ENCODE measurements at places on chromosomes 5 and 9.

GRCh38 chr5:90709323-90710155 lies 150.9 kb downstream of the ADGRV1 start:
- peak; percentile 1 for DNase-seq

DNA sequence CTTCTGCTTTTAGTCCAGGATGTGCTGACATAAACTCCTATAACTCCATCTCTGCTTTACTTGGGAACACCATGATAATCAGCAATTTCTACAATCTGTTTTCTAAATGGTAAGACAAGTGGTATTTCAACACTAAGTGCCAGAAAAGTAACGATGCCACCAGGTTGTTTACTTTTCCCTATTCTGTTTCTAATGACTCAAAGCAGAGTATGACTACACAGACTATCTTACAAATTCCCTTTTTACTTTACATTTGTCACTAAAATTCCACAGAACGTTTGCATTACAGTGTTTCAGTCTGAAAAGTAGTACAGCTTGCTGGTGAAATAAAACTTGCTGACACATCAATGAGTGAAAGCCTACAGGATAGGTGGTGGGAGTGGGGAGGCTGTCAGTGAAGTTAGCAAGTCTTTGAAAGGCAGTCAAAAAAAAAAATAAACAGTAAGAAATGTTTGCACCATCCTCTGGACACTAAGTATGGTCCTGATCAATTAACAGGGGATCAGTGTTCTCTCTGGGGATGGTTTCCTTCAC lies 186.5 kb downstream of the LURAP1L start:
- no peak for DNase-seq

DNA sequence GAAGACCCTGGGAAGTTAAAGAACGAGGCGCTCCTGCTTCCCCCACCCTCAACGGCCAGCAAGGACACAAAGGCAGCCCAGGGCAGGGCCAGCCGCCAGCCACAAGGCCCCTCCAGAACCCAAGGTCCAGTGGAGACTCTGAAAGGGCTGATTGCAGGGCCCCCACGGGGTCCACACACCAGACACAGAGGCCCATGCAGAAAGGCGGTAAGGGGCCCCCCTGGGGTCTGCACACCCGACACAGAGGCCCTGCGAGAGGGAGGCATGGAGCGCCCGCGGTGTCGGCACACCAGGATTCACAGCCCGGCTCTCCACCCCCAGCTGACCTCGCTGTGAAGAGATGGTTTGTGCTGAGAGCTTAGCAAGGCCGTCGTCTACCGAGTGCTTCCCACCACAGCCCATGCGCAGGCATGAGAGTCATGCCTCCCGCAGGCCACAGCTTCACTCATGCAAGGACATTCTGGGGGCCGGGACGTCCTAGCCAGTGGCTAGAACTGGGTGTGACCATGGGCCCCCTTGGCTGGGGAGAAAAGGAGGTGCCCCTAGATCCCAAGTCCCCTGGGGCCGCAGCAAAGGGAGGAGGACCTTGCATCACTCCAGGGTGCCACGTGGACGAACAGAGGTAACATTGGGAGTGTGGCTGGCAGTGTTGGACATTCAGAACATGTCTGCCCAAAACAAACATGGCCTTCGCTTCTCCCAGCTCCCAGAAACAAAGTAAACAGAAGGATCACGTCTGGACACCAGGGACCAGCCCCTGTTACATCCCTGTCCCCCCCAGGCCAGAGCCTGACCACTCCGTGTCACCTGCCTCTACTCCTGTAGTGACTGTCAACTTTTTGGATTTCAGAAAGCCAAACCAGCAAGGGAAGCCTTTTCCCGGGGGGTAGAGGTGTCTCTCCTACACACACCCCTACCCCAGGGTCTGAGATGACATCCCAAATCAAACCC lies 9.8 kb downstream of the BRD3 start:
- no peak for DNase-seq

- no peak for DNase-seq
Measured at GRCh38 chr9:8085986-8086385, 286.4 kb upstream of the DMAC1 start.

DNA sequence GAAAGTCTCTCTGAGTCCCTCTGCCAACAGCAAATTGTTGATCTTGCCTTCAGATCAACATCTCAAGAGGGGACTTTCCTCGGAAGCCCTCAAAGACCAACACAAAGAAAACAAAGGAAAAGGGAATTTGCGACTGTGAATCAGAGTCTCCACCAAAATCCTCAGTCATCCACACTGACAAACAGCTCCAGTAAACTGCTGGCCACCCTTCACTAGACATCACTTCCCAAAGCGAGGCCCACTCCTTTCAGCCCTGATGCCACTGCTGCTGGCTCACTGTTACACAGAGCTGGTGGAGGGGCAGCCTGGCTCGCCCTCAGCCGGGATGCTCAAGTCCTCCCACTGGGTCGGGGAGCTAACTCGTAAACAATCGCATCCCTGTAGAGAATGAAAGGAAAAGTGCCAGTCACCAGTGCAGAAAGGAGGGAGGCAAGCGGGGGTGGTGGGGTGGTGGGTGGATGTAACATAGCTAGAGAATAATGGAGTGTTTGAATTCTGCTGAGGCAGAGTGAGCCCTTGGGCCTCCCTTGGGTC lies 1.3 kb downstream of the FGF1 start:
- no peak for DNase-seq

Measured in HS-27A (cell line).